K562 (cell line): ENCODE measurements at places on chromosomes 1 and 21. TPM values are rescaled to one million over a fixed set of nuclear protein-coding genes. Genes with fewer than 3 reads are reported as not detected.

- no peak overlapping the region for H3K4me3 ChIP-seq
- H3K4me1 ChIP-seq, result peaks cover 53% of the 10 kb centered on the region
- H3K36me3 ChIP-seq, result no peaks in the 10 kb centered on the region
- no peak overlapping the region for H3K27ac ChIP-seq
- peaks cover 13% of the 10 kb centered on the region for H3K27me3 ChIP-seq
These were observed 26.1 kb upstream of the PRSS38 start for GRCh38 chr1:227789084-227790033.

- H3K27me3 ChIP-seq, result peaks cover 6% of the 10 kb centered on the region; the same call in 1 of the 2 replicates
- H3K27ac ChIP-seq, result peak overlapping the region; percentile 52
These were observed 406 bp downstream of the KIAA0040 start for GRCh38 chr1:175192111-175192629.

Gene CSMD2
- not detected in 2 replicates for total RNA-seq

- H3K36me3 ChIP-seq, result no peaks in the 10 kb centered on the region
- peaks cover 8% of the 10 kb centered on the region; the same call in 2 of the 3 replicates for H3K27me3 ChIP-seq
- no peak overlapping the region; the same call in 2 of the 3 replicates for H3K27ac ChIP-seq
- peak; percentile 91 for DNase-seq
- H3K4me1 ChIP-seq, result peaks cover 22% of the 10 kb centered on the region
These were observed 10.4 kb upstream of the KCNA2 start for GRCh38 chr1:110616587-110616986.

DNA sequence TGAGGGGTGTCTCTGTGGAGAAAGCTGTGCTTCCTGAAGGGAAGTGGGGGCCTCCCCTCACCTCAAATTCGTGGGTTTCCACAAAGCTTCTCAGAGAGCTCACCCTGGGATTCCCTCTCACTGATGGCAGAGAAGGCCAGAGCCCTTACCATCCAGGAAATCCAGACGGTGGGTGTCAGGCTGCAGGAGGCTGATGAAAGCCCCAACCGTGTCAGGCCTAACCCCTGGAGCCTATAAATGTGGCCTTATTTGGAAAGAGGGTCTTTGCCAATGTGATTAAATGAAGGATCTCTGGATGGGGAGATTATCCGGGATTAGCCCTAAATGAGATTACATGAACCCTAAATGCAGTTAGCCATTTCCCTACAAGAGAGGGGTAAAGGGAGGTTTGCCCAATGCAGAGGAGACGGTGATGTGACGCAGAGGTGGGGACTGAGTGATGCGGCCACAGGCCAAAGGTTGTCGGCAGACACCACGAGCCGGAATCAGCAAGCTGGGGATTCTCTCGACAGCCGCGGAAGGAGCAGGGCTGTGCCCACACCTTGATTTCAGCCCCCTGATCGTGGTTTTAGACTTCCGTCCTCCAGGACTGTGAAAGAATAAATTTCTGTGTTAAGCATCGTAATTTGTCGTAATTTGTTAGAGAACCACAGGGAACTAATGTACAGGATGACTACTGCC, 82.6 kb downstream of the TOMM20 start:
- H3K36me3 ChIP-seq, result no peaks in the 10 kb centered on the region
- H3K4me1 ChIP-seq, result peaks cover 6% of the 10 kb centered on the region
- H3K27ac ChIP-seq, result no peak overlapping the region
- H3K4me3 ChIP-seq, result no peak overlapping the region
- H3K27me3 ChIP-seq, result 0 out of 2 replicates have a peak, but pooled peaks cover 4% of the 10 kb centered on the region

- H3K4me3 ChIP-seq, result no peak overlapping the region
- H3K27me3 ChIP-seq, result no peaks in the 10 kb centered on the region
- H3K27ac ChIP-seq, result no peak overlapping the region
- H3K4me1 ChIP-seq, result no peaks in the 10 kb centered on the region
- no peaks in the 10 kb centered on the region for H3K36me3 ChIP-seq
These were observed 210.5 kb upstream of the SPAG17 start for GRCh38 chr1:118395430-118395991.

- no peak overlapping the region for H3K27ac ChIP-seq
- peaks cover 9% of the 10 kb centered on the region; the same call in 2 of the 3 replicates for H3K36me3 ChIP-seq
- DNase-seq, result peak; percentile 50
- peaks cover 9% of the 10 kb centered on the region; the same call in 1 of the 3 replicates for H3K4me1 ChIP-seq
- H3K4me3 ChIP-seq, result no peak overlapping the region
These were observed 4.6 kb downstream of the MIB2 start for GRCh38 chr1:1619917-1620361.

Gene OR2T2
- total RNA-seq, result not detected in 2 replicates

- no peak overlapping the region for H3K4me3 ChIP-seq
- H3K4me1 ChIP-seq, result no peaks in the 10 kb centered on the region
- H3K36me3 ChIP-seq, result no peaks in the 10 kb centered on the region
- no peak overlapping the region for H3K27ac ChIP-seq
- no peaks in the 10 kb centered on the region for H3K27me3 ChIP-seq
These were observed 37.7 kb upstream of the PTBP2 start for GRCh38 chr1:96683931-96684330.

GRCh38 chr1:11144570-11145256, 44.4 kb upstream of the ANGPTL7 start:
- no peak for DNase-seq
- H3K36me3 ChIP-seq, result peaks cover 81% of the 10 kb centered on the region
- no peak overlapping the region for H3K4me3 ChIP-seq
- no peak overlapping the region for H3K27ac ChIP-seq
- no peaks in the 10 kb centered on the region for H3K4me1 ChIP-seq
- no peaks in the 10 kb centered on the region for H3K27me3 ChIP-seq

DNA sequence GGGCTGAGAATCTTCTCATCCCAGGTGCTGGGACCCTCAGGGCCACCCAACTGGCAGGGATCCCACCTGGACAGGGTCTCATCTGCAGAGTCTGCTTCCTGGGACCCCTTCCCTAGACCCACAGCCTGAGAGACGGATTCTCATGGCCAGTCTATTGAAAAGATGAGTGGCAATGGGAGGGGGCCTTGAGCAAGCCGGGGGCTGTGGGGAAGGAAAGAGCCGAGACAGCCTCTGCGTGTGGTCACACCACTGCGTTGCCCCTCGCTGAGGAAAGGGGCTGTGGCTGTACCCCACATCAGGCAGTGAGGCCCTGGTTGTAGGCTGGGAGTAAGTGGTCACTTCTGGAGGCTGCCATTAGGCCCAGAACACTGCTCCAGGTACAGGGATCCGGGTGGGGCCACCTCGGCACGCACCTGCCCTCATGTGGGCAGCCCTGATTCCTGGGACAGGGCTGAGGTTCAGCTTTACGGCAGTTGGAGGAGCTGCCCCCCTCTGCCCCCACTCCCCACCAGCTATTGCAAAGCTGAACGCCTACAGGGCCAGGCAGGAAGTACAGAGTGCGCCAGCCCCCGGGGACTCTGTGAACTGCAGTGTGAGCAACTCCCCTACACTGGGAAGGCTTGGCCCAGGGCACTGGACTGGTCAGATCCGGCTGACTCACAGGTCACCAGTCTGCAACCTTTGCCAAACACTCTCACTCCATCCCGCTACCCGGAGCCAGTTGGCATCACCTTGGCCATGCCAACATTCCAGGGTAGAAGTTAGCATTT, 106.9 kb downstream of the RIPK4 start:
- no peak for DNase-seq
- no peaks in the 10 kb centered on the region for H3K36me3 ChIP-seq
- no peaks in the 10 kb centered on the region for H3K4me1 ChIP-seq
- H3K27me3 ChIP-seq, result peaks cover 46% of the 10 kb centered on the region
- no peak overlapping the region for H3K27ac ChIP-seq
- no peak overlapping the region for H3K4me3 ChIP-seq

- peaks cover 67% of the 10 kb centered on the region for H3K36me3 ChIP-seq
- no peak overlapping the region for H3K27ac ChIP-seq
- H3K4me3 ChIP-seq, result no peak overlapping the region
- no peaks in the 10 kb centered on the region for H3K4me1 ChIP-seq
These were observed 142.0 kb downstream of the CLIC6 start for GRCh38 chr21:34810786-34811185.

Gene RORC
- not detected in 2 replicates for total RNA-seq

Gene FBXO44
- total RNA-seq, result 15.7 and 16.4 TPM in 2 replicates

GRCh38 chr1:115314765-115315164, 23.3 kb downstream of the NGF start:
- no peaks in the 10 kb centered on the region for H3K36me3 ChIP-seq
- H3K27ac ChIP-seq, result no peak overlapping the region
- DNase-seq, result no peak
- H3K4me1 ChIP-seq, result no peaks in the 10 kb centered on the region

DNA sequence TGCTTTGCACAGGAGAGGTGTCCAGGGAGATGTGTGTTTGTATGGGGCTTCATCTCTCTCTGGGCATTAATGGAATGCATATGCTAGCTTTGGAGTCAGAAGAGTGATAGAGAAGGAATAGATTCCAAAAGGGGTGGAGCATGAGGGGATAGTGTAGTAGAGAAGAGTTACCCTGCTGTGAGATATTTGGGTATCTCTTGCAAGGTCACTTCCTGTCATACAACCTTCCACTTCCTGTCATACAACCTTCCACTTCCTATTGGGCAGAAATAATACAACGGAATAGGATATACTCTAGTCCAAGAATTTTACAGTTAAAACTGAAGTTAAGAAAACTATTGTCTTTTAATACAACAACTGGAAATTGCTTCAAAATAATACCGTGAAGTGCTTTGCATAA, 351.8 kb upstream of the FMN2 start:
- no peak for DNase-seq
- no peak overlapping the region for H3K27ac ChIP-seq
- H3K36me3 ChIP-seq, result no peaks in the 10 kb centered on the region

DNA sequence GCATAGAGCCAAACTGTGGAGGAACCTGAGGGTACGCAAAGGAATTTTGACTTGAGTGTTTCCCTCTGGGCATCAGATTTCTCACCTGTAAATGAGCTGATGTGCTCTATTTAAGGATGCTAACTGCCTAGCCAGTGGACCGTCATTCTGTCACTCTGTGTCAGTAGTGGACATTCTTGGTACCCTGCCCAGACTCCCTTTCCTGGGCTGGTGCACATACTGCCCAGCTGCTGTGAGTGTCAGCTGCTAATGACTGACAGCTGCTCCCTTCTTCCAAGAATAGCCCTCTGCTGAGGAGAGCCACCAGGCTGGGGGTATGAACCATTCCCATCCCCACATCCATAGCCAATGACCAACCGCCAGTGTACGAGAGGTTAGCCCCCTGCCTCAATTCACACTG, 193.1 kb upstream of the DAB1 start:
- H3K36me3 ChIP-seq, result no peaks in the 10 kb centered on the region
- H3K27me3 ChIP-seq, result no peaks in the 10 kb centered on the region
- no peaks in the 10 kb centered on the region for H3K4me1 ChIP-seq
- H3K27ac ChIP-seq, result no peak overlapping the region
- DNase-seq, result no peak
- no peak overlapping the region for H3K4me3 ChIP-seq
